AG20443 (cell line): ENCODE measurements at places on chromosomes 12 and 14.

GRCh38 chr12:75953312-75953906, 78.2 kb downstream of the PHLDA1 start:
- peak; percentile 46 for DNase-seq

DNA sequence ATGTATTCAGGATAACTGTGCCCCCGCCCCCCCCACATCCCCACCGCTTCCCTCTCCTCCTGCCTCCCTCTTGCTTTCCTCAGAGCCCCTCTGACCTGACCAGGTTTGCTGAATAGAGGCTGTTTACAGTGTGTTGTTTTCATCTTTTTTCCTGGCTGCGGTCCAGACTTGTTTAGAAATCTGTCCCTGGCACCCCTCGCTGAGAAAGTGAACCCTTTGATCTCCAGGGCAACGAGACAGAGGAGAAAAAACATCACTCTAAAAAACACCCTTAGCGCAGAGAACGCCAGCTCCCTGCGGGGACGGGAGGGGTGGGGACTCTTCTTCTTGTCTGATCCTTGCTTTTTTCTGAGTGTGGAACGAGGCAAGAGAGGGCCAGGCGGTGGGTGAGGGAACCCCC, 22.5 kb downstream of the SDS start:
- no peak for DNase-seq

DNA sequence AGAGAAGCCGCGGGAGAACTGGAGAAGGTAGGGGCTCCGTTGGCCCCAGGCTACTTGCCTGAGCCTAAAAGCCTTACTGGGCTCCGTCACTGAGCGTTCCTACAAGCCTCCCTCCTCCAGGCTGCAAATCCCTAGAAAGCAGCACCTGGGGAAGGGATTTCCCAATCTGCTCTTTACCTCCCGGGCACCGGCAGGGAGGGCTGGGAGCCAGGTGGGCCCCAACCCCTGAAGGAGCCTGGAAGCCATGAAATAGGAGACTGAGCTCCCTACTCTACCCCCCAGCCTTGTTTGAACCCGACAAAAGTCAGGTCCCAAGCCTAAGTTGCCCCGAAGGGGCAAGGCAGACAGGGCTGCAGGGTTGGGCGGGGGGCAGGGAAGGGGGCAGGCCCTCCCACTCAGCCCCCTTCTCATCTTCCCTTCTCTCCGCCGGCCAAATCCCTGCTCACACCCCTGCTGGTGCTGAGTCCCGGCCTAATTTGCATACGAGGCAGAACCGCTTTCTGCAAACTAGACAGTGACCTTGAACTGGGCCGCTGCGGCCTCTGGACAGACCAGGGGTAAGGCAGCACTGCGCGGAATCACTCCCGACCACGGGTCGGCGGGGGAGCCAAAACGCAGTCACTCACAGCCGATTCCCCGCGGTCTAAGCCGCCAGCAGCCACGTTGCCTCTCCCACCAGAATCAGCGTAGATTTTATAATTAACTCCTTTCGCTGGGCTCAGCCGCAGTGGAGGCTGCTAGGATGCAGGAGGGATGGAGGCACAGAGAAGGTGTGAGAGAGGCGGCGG, 3.7 kb upstream of the HOXC12 start:
- DNase-seq, result no peak

- no peak for DNase-seq
These were observed 1.1 kb downstream of the MGST1 start for GRCh38 chr12:16348435-16349130.

- DNase-seq, result peak; percentile 44
These were observed 54.4 kb downstream of the EFCAB11 start for GRCh38 chr14:89899917-89900663.

DNA sequence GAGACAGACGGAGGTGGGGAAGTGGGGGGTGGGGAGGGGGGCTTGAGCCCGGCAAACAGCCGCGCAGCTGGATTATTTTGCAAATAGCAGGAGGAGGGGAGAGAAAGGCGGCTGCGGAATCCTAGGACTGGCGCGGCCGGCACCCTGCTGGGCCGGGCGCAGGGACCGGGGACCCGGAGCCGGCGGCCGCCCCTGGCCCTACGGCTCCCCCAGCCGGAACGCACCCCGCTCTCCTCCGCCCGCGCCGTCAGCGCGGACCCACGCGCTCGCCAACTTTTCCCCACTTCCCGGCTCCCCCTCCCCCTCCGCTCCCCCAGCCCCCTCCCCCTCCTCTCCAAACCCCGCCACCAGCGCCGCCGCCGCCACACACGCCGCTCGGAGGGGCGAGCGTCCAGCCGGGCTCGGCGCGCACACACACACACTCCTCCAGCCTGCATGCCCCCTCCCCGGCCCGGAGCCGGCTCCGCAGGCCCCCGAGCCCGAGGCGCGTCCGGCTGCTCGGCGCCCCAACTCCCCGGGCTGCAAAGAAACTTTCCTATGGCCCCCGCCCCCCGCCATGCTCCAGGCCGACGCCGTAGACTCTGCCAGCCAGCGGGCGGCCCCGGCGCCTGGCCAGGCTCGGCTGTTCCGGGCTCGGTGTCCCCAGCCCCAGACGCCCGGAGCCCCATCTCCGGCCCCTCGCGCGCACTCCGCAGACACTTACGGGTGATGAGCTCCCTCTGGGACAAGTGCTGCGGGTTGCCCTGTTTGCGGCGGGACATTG, 1.4 kb downstream of the BCL11B start:
- no peak for DNase-seq
